ENCODE measurements at places on chromosomes 12 and 14.

- DNase-seq, result no peak
These were observed 57.1 kb downstream of the NIN start for GRCh38 chr14:50773632-50774541.

- no peak for DNase-seq
These were observed 402.1 kb downstream of the AACS start for GRCh38 chr12:125467363-125467762.

DNA sequence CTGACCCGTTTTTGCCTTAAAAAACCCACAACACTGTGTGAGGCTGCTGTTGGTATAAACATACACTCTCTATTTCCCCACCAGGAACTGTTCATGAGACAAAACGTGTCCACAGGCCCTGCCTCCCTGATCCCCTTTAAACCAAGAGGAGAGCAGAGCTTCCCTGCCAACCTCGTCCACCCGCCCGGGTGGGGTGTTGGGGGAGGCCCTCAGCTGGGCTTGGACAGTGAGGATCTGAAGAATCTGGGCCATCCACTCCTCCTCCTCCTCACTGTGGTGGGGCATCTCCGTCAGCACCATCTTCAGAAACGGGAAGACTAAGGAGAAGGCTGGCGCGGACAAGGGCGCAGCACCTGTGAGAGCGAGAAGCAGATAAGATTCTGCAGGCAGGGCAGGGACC is 36.8 kb downstream of the GCN1 start:
- no peak for DNase-seq

- no peak for DNase-seq
These were observed 4.8 kb downstream of the ARHGAP9 start for GRCh38 chr12:57474862-57475261.

DNA sequence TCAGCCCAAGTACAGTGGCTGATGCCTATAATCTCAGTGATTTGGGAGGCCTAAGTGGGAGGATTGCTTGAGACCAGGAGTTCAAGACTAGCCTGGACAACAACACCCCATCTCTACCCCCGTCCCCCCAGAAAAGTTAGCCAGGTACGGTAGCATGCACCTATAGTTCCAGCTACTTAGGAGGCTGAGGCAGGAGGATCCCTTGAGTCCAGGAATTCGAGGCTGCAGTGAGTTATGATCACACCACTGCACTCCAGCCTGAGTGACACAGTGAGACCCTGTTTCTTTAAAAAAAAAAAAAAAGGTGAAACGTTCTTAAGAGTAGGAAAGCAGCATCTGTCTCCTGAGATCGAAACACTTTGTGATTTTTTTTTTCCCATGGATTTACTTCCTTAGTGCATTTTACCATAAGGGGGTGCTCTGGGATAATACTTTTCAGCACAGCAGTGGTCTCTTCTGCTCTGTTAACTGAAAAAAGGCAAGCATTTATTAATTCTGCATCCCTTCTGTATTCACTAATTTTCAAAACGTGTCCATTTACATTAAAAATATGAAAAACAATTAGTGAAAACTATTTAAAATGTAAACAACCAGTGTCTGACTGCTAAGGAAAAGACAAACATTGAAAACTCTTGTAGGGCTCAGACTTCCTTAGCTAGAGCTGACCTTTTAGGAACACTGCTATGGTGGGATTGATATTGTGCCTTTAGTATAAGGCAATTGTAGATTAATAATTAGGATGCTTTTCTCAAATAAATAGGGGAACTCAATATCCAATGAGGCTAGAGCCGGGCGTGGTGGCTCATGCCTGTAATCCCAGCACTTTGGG is 31.2 kb upstream of the USP44 start:
- DNase-seq, result no peak

GRCh38 chr12:123035841-123036240 is 55.4 kb downstream of the ARL6IP4 start:
- no peak for DNase-seq

- no peak for DNase-seq
These were observed 48.5 kb downstream of the TBK1 start for GRCh38 chr12:64500394-64500793.

DNA sequence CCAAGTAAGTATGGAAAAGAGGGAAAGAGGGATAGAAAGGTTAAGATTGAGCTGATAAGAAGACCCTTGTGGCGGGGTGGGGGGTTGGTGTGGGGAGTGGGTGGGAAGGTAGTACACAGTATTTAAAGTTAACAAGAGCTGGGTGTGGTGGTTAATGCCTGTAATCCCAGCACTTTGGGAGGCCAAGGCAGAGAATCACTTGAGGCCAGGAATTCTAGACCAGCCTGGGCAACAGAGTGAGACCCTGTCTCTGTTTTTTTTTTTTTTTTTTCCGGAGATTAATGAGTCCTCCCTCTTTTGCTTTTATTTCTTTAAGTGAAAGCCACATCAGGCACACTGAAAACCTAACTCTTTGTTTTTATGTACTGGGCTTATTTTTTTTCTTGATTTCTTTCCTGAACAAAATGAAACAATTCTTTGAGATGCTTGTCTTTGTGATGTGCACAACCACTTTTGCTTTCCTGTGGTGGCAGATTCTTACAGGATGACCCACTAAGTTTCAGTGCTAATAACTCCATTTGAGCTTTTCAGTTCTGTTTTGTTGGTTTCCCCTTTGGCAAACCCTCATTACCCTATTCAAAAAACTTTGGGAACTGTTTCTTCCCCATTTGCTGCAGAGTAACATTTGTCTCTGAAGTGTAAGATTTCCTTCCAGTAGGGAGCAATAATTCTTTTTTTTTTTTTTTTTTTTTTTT is 54.8 kb downstream of the WNK1 start:
- DNase-seq, result no peak

DNA sequence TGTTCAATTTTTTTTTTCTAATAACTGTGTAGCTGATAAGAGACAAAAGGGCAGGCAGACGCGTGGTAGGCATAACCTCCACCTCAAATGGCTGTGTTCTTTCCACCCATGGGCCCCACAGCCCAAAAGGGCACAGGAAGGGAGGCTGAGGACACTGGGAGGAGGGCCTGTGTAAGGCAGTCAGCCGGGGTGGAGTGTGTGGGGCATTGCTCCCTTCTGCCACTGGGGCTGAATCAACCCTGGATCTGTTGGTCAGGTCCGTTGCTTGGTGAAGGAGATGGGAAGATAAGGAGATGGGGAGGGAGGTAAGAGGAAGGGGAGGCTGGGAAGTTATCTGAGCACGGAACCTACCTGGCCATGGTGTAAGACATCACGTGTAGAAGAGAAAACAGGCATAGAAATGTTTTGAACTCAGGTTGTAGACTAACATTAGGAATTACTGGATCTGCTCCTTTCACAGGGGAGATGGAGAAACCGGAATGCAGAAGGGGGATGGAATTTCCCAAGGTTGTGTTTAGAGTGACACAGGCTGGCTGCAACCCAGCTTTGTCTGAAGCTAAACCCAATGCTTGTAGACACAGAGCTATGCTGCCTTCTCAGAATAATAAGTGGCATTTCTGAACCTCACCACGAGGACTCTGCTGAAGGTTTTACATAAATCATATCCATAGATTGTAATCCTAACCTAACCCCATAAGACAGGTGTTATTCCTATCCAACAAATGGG is 138.5 kb upstream of the NOS1 start:
- DNase-seq, result no peak

DNA sequence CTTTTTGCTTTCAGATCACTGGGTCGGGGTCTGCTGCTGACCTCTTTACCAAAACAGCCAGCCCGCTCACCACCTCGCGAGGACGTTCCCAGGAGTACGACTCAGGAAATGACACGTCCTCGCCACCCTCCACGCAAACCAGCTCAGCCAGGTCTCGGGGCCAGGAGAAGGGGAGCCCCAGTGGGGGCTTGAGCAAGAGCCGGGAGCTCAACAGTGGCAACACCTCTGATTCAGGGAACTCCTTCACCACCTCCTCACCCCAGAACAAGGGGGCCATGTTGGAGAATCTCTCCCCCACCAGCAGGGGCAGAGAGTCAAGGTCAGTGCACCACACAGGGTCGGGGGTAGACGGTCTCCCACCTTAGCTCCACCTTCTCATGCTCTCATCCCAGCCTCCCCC is 33.4 kb upstream of the HSPB8 start:
- no peak for DNase-seq

DNA sequence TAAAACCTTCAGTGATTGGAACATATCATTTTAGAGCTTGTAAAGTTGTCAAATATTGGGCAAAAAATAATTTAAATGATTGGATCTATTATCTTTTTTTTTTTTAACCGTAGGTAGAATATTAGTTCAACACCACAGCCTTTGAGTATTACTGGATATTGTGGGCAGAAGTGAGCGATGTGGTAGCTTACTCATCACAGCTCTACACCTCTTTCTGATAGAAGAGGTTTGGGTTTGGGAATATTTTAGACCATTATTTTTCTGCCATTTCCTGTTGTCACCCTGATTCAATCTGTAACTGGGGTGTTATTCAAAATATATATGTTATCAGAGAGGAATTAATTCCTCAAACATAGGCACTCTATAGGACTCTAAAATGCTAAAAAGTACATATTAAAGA is 34.8 kb upstream of the SLC38A2 start:
- DNase-seq, result no peak

DNA sequence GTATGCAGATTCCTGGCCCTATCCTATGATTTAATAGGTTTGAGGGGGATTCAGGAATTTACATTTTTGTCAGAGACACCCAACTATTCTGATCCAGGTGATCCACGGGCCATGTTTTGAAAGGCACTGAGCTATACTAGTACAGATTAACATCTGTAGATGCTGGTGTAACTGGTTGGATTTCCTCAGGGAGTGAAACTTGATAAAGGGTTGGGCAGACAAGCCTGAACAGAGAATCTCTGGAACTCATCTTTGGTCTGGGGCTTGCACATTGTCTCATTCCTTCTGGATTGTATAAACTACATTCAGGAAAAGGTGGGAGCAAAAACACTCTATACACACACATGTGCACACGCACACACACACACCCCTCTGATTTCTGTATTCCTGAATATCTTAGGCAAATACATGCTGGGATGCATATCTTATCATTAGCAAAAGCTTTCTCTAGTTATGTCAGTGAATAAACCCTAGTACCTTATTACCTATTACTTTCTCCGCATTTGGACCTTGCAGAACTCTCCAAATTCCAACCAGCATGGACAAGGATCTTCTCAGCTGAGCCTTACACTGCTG is 104.6 kb downstream of the SLC38A1 start:
- DNase-seq, result no peak

DNA sequence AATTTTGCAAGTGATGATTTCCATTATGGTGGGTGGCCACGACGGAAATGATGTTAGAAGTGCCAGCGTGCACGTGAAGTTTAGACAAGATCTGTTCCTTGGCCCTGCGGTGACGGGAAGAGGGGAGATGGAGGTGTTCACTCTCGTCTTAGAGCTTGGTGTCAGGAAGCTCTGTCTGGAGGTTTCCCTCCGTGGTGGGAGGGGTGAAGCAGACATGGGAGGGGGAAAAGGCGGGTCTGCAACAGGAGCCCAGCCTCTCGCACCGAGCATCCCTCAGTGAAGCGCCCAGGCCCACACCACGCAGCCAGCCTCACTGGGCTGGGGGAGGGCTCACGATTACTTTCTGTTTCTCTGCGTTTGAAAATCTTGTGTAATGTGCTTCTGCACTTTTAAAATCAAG is 26.3 kb downstream of the EML1 start:
- no peak for DNase-seq

- no peak for DNase-seq
These were observed 40.2 kb downstream of the B4GALNT3 start for GRCh38 chr12:499837-500458.

GRCh38 chr12:105222726-105223351 is 13.1 kb downstream of the APPL2 start:
- DNase-seq, result no peak

GRCh38 chr14:35506927-35507326 is 27.0 kb upstream of the INSM2 start:
- DNase-seq, result no peak

DNA sequence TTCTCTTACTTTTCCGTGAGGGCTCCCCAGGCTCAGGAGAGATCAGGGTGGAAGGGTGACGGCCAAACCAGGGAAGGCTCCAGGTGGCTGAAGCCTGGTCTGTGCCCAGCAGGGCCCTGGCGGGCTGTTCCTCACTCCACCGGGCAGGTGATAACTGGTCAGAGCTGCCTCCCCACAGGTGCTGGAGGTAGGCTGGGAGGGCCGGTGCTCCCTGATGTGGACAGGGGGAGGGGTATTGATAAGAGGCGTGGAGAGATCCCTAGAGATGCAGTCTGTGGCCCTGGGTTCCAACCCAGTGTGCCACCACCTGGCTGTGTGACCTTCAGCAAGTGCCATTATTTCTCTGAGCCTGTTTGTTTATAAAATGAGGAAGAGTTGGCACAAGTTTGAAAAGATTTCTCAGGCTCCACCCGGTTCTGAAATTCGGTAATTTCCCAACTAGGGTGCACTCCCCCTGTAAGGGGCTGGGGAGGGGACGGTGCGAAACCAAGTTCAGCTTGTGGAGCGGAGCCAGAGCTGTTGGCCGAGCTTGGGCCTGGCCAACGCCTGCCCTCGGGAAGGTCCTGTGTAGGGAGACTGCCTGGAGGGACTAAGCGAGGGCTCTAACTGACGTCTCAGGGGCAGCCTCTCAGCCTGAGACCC is 1.0 kb upstream of the NR4A1 start:
- no peak for DNase-seq

DNA sequence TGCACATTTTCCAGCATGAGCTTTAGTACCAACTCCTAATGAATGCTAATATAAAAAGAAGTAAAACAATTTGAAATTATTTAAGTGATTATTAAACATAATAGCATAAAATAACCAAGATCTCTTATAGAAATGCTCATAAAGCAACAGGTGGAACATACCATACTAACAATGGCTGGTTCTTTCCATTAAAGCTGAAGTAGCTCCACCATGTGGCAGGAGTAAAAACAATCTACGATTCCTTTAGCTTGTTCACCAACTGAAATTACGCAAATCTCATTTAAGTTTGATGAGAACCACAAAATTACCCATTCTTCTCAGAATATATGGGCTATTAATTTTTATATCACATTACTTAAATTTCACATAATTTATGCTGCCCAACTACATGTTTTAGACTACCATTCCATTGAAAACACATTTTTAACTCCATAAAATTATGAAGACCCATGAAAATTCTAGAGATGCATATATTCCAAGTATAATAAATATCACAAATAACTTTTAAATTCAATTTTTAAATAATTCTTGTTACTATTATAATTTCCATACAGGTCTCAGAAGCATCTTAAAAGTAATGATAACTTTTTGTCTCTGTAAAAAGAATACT is 213.6 kb downstream of the DAD1 start:
- DNase-seq, result no peak

DNA sequence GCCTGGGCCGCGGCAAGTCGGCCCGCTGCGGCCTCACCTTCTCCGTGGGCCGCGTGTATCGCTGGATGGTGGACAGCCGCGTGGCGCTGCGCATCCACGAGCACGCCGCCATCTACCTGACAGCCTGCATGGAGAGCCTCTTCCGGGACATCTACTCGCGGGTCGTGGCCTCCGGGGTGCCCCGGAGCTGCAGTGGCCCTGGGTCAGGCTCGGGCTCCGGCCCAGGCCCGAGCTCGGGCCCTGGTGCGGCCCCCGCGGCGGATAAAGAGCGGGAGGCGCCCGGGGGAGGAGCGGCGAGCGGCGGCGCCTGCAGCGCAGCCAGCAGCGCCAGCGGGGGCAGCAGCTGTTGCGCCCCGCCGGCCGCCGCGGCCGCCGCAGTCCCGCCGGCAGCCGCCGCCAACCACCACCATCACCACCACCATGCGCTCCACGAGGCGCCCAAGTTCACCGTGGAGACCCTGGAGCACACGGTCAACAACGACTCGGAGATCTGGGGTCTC is 226.2 kb upstream of the CRY1 start:
- no peak for DNase-seq

GRCh38 chr14:29653303-29653702 is 274.3 kb downstream of the PRKD1 start:
- no peak for DNase-seq
